ENCODE measurements at places on chromosomes 1 and 21. TPM values are rescaled to one million over a fixed set of nuclear protein-coding genes. Genes with fewer than 3 reads are reported as not detected.

DNA sequence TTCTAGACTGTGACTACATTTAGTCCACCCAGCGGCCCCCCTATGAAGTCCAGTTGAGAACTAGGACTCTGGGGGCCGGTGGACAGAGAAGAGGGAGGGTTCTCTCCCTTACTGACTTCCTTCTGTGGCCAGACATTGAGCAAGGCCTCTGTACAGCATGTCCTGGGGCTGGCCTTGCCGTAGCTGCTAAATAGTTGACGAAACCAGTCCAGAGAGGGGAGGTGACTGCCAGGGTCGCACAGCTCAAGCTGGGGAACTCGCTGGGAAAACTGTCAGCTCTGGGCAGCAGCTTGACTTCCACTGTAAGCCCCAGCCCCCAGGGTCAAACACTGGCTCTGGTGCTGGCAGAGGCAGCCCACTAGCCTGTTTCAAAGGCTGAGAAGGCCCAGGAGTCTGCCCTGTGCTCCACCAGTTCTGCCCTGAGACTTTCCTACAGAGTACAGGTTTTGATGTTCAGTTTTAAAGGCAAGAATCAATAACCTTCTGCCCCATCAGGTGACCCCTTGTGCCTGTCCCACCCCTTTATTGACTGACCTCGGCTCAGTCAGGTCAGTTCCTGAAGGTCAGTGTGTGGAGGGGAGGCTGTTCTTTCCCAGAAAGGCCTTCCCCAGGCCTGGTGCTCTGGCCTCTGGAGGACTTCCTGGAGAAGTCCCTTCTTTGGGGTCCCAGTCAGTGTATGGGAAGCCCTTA is 14.1 kb downstream of the PCSK9 start:
- no peak overlapping the region for H3K4me3 ChIP-seq
- no peak overlapping the region for H3K27ac ChIP-seq
- H3K36me3 ChIP-seq = no peaks in the 10 kb centered on the region
- no peaks in the 10 kb centered on the region for H3K4me1 ChIP-seq
- H3K27me3 ChIP-seq = peaks cover 4% of the 10 kb centered on the region

GRCh38 chr1:92933459-92933858 is 27.8 kb downstream of the DIPK1A start:
- no peak for DNase-seq
- no peaks in the 10 kb centered on the region for H3K27me3 ChIP-seq
- peak overlapping the region; percentile 41 for H3K4me3 ChIP-seq
- H3K27ac ChIP-seq = no peak overlapping the region

GRCh38 chr1:75630004-75630594 is 19.2 kb upstream of the SLC44A5 start:
- no peaks in the 10 kb centered on the region for H3K4me1 ChIP-seq
- no peak overlapping the region for H3K27ac ChIP-seq
- DNase-seq = no peak
- H3K4me3 ChIP-seq = no peak overlapping the region

TMEM269 gene
- 0.42 TPM for total RNA-seq

PTCH2 gene
- total RNA-seq = 1.6 TPM

DNA sequence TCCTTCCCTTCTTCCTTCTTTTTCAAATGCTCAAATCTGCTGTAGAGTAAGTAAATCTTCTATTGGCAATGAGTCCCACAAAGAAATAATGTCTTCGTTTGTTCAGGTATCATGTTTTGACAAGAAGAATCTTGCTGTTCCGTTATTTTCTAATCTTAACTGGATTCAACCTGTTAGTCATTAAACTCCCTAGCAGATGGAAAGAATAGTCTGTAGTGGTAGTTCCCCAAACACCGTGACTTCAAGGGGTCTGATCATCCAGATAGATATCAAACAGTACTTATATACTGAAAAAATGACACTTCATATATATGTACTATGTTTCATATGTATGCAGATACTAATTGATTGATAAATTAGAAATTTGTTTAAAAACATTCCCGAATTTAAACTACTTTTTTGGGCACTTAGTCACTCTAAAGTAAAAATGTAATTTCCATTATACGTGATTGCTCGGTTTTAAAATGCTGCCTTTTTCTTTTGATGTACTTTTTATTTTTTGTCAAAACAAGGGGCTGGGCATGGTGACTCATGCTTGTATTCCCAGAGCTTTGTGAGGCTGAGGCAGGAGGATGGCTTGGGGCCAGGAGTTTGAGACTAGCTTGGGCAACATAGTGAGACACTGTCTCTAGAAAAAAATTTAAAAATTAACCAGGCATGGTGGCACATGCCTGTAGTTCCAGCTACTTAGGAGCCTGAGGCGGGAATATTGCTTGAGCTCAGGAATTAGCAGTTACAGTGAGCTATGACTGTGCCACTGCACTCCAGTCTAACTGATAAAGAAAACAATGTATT is 335.7 kb upstream of the SNX7 start:
- no peak overlapping the region for H3K4me3 ChIP-seq
- no peak for DNase-seq
- no peak overlapping the region for H3K27ac ChIP-seq
- H3K4me1 ChIP-seq = peaks cover 16% of the 10 kb centered on the region
- peaks cover 6% of the 10 kb centered on the region for H3K27me3 ChIP-seq

FCRL6 gene
- 0.27 TPM for total RNA-seq

DNA sequence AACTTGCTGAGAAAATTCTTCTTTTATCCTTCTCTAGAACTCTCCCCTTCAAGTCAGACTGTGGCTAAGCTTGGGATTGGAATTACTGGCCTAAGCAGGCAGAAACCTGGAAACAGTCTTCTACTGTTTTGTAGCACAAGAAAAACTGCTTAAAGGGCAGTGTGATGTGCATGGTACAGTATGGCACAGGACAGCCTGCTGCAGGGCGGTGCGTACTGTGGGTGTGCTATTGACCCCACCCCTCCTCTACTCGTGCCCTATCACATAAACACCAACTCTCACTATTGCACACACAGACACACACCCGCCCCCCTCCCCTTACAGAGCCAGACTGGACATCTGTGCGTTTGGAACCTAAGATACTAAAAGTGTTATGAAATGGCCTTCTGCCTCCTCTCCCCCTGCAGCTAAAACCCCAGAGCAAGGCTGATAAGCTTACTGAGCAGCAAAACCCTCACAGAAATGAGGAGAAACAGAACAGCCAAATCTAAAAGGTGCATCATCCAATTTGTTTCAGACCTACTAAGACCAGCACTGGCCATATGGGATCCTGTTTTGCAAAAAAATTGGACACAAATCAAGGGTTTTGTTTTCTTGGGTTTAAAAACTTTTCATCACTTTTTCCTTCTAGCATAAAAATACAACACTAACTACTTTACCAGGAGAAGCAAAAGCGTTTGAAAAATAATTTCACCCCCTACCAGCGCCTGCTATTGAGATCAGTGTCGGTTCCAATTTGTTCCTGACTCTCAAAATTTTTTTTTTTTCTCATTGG is 355.8 kb upstream of the LYPLAL1 start:
- no peaks in the 10 kb centered on the region for H3K27me3 ChIP-seq
- no peaks in the 10 kb centered on the region for H3K36me3 ChIP-seq
- no peak for DNase-seq

DNA sequence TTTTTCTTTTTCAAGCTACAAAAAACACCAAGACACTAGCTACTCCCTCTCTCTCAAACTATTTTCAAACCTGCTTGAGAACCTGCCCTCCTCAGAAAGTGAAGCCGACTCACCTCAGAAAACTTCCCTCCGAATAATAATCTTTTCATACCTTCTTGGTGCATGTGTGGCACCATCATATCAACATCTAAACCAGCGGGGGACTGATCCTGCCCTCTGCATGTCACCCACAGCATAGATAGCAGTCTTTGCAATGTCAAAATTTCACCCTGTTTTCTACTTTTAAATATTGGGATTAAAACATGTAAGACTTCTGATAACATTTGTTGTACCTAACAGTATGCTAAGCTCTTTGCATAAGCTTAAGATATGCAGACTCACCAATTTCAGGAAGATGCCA is 1260.3 kb downstream of the PLA2G4A start:
- H3K4me3 ChIP-seq = no peak overlapping the region
- no peak overlapping the region for H3K27ac ChIP-seq

DNA sequence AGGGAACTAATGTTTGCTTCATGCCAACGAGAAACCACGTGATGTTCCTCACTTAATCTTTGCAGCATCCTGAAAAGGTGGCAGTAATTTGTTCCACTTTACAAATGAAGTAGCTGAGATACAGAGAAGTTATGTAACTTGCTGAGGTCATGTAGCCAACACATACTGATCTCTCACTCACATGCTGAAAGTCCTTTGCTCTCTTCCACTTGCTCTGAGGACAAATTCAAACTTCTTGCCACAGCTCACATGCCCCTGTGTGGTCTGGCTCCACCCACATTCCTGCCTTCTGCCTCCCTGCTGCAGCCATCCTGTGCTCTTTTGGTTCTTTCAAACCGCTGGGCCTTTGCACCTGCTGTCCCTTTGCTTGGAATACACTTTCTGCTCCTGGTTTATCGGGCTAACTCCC is 55.4 kb downstream of the TMCO4 start:
- no peaks in the 10 kb centered on the region for H3K27me3 ChIP-seq

DNA sequence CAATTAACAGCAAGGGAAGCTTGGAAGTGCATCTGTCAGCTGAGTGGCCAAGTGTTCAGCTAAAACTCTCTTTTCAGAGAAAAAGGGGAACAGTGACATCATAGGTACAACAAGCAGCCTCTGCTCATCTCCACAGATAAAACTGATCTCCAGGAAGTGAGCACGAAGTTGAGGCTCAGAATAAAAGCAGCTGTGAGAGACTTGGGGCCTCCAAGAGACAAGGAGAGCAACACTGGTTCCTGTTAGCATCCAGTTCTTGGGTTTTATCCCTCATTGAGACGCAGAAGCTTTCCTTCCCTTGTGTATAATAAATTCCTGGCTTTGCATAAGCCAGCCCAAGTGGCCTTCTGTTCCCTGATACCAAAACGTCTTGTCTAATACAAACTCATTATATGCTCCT is 20.0 kb upstream of the CNN3 start:
- peaks cover 35% of the 10 kb centered on the region for H3K27me3 ChIP-seq
- H3K27ac ChIP-seq = no peak overlapping the region
- no peak overlapping the region for H3K4me3 ChIP-seq
- H3K4me1 ChIP-seq = no peaks in the 10 kb centered on the region

CELA2A gene
- total RNA-seq = not detected

LGALS8 gene
- total RNA-seq = 161 TPM

DNA sequence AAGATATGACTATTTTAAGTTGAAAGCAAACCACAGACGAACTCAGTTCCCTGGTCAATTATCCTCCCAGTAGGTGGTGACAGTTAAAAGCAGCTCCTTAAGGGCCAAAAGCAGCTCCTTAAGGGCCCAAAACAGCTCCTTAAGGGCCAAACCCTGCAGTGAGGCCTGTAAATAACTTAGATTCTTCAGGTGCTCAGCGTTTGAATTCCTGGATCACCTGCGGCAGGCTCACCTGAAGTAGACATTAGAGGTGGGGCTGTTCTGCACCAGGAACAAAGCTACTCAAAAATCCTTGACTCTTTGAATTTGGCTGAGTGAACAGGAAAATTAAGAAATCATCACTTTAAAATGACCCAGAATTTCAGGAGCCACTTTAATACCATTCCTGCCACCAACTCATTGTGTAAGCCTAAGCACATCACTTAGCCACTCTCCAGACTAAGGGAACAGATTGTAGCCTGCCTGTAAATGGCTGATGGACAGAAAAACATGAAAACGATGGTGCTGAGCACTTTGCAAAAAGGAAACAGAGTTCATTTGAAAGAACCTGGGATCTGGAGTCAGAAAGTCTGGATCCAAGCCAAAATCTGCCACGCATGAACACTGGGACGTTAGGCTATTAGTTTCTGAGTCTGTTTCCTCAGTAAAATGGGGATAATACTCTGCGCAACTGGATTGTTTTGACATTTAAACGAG is 126.9 kb downstream of the LRIG2 start:
- H3K36me3 ChIP-seq = no peaks in the 10 kb centered on the region
- H3K4me1 ChIP-seq = no peaks in the 10 kb centered on the region
- no peak overlapping the region for H3K27ac ChIP-seq

- H3K27ac ChIP-seq = peak overlapping the region; percentile 54
- no peak overlapping the region for H3K4me3 ChIP-seq
- no peak for DNase-seq
- H3K27me3 ChIP-seq = no peaks in the 10 kb centered on the region
Measured at GRCh38 chr1:46691997-46692790, 20.5 kb downstream of the TEX38 start.

- no peak overlapping the region for H3K4me3 ChIP-seq
- H3K36me3 ChIP-seq = no peaks in the 10 kb centered on the region
- peaks cover 12% of the 10 kb centered on the region for H3K4me1 ChIP-seq
- no peak overlapping the region for H3K27ac ChIP-seq
- no peaks in the 10 kb centered on the region for H3K27me3 ChIP-seq
Measured at GRCh38 chr1:179984942-179985341, 30.3 kb downstream of the CEP350 start.

CAPN9 gene
- not detected for total RNA-seq

CCDC24 gene
- 1.5 TPM for total RNA-seq

CASQ1 gene
- not detected for total RNA-seq

DNA sequence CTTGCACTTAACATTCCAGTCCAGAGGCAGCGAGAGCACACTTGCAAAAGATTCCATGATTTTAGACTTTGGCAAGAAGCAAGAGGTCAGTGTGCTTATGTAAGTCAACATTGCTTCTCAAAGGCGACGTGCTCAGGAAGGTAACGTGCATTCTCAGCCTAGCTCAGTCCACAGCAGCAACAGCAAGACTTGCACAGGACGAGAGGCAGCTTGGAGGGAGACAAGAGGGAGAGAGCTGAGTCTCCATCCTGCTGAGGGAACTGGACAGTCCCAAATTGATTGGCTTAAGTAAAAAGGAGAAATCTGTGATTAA is 56.5 kb downstream of the PTP4A2 start:
- no peak for DNase-seq
- H3K36me3 ChIP-seq = no peaks in the 10 kb centered on the region
- no peak overlapping the region for H3K4me3 ChIP-seq
- H3K4me1 ChIP-seq = peaks cover 5% of the 10 kb centered on the region

GRCh38 chr1:31583082-31583994 is 7.0 kb downstream of the TINAGL1 start:
- peaks cover 31% of the 10 kb centered on the region for H3K27me3 ChIP-seq
- H3K27ac ChIP-seq = no peak overlapping the region
- H3K4me1 ChIP-seq = peaks cover 5% of the 10 kb centered on the region
- no peak for DNase-seq
- no peaks in the 10 kb centered on the region for H3K36me3 ChIP-seq
- no peak overlapping the region for H3K4me3 ChIP-seq

GRCh38 chr1:50917138-50918137 is 42.6 kb downstream of the FAF1 start:
- H3K36me3 ChIP-seq = peaks cover 5% of the 10 kb centered on the region
- H3K4me3 ChIP-seq = peak overlapping the region; percentile 37
- no peaks in the 10 kb centered on the region for H3K27me3 ChIP-seq
- no peak overlapping the region for H3K27ac ChIP-seq
- peaks cover 29% of the 10 kb centered on the region for H3K4me1 ChIP-seq

GRCh38 chr1:171160211-171160610 is 24.9 kb upstream of the FMO2 start:
- H3K4me3 ChIP-seq = no peak overlapping the region
- H3K36me3 ChIP-seq = no peaks in the 10 kb centered on the region
- H3K4me1 ChIP-seq = no peaks in the 10 kb centered on the region
- H3K27ac ChIP-seq = no peak overlapping the region
- H3K27me3 ChIP-seq = peaks cover 17% of the 10 kb centered on the region

Data from T-helper 17 cell (primary cell).